ENCODE measurements at places on chromosomes 13 and 19.

DNA sequence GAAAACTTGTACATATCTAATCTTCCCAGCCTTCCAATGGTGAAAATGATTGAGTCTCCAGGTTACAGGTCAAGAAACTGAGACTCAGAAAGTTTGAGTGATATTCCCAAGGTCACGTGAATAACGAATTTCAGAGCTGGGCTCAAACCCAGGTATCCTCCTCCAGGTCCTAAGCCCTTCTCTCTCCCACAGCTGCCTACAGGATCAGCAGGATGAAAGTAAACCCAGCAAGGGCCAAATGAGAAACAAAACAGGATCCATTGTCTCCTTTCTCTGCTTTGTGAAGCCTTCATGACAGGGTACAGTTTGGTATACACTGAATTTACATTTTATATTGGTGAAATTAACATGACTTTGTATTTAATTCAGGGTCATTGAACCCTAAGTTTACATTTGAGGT is 208.1 kb downstream of the RBM26 start:
- DNase-seq, result no peak

DNA sequence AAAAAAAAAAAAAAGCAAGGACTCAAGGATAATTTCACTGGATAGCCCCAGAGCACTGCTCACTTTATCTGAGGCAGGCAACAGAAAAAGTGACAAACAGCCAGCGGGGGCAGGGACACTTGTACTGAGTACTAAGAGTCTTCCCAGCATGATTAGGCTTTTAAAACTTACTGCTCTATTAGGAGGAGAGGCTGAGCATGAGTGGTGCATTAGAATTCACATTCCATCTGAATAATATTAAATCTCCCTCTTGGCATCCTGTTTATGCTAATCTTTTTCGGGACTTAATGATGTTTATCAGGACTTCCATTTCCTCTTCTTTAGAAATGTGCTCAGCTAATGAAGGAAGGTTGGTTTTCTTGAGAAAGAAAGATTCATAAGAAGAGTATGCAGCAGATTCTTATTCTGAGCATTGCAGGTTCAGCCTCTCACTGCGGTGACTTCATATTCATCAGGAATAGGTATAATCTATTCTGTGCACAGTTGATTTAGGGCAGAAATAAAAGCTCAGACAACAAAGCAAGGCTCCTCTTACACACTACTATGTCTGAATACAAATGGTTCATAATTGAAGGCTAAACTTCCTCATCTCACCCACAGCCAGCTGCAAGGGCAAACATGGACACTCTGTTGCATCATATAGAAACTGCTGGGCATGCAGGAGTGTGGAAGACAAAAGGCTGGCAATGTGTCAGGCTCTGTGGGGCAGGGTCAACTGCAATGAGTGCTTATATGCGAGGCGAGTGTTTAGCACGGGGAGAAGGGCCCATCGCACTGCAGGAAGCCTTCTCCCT is 107.0 kb downstream of the KL start:
- DNase-seq, result no peak

DNA sequence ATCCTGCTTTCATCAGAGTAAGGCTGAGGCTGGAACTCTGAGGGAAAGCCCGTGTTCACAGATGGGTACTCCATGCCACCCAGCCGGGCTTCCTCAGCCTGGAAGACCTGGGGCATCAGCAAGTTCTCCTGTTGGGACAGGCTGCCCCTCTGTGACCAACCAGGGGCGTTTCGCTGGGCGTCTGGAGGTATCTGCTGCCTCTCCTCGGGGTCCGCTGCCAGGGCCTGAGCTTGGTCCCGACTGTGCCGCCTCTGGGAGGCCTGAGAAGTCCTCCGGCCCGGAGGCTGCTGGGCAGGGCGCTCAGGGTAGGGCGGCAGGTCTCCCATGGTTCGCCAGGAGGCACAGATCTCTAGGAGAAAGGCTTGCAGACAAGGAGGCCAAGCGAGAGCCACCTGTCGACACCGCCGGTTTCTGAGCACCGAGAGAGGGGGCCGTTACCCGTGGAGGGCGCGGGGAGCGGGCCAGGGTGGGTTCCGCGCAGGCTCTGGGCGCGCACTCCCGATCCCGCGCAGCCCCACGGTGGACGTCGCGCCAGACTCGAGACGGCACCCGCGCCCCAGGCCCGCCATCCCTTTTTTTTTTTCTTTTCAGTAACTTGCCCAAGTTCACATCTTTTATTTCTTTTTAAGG is at the start of gene RSPH6A:
TSS of gene RSPH6A (minus strand) at position 458 of the 630 bp plus-strand sequence. CDS start at position 326, 132 bp downstream.
- DNase-seq, result no peak

DNA sequence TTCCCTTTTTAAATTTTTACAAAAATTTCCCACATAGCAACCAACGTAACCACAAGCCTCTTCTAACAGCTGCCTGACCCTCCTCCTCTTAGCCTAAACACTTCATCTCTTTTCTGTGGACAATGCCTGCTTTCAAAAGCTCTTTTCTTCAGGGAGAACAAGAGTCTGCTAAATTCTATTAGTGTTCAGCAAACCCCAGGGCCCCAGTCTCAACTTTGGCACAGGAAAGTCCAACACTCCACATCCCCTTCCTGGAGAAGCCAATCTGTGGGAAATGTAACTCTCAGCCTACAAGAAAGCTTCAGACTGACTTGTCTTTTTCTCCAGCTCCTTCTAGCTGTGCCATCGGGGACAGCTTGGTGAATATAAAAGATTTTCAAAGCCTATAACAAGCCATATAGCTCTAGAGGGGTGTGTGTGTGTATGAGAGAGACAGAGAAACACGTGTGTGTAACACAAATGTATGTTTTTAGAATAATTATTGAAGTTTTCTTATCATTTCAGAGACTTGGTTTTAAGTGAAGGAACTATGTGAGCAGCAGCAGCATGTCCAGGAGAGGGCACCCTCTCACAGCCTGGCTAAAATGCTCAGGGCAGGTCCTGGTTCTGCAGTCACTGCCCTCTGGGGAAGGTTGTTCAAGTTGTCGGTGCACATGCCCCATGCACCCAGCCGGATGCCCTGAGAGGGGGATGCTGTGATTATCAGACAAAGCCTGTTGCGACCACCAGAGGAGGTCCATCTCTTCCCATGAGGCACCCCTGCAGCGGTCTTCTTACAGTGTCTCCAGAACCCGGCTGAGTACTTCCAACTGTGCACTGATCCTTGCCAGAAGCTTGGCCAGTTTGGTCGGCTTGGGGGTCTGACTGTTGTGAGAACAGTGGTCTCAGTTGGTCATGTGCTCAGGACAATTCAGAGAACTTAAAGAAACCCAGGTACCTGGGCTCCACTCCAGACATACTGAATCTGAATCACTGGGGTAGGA is 34.4 kb downstream of the CCDC70 start:
- DNase-seq, result no peak

DNA sequence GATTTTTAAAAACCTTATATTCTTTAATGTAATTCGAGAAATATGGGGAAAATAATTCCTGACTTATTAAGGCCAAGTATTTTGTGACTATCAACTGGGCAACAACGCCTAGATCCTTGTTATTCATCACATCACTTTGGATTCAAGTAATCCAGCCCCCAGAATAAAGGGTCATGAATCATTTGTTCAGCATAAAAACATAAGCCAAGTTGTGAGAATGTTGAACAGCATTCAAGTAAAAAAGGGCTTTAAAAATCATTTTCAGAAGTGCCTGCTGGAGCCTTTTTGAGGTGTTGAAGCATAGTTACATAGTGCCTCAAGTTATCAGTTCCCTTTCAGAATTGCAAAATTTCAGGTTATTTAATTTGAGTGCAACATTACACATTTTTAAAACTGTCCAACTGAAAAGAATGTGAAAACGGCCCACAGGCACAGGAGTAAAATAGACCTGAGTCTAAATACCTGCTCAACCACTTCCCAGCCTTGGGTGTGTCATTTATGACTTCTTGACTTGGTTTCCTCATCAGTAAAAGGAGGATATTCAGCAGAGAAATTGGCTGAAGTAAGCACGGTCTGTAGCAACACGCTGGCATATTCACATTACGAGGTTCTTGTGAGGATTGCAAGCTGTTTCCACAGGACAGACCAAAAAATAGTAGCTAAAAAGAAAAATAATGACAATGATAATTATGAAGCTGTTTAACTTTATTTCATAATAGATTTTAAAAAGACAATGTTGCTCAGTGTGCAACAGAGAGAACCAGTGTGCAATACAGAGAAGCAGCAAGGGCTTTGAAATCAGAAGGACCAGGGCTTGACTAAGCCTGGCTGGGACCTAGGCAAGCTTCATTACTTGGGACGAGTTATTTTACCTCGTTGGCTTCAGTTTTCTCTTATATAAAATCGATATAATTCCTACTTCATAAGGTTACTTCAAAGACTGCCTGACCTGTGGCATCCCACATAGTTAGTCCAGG is 56.6 kb downstream of the MBNL2 start:
- DNase-seq, result no peak

DNA sequence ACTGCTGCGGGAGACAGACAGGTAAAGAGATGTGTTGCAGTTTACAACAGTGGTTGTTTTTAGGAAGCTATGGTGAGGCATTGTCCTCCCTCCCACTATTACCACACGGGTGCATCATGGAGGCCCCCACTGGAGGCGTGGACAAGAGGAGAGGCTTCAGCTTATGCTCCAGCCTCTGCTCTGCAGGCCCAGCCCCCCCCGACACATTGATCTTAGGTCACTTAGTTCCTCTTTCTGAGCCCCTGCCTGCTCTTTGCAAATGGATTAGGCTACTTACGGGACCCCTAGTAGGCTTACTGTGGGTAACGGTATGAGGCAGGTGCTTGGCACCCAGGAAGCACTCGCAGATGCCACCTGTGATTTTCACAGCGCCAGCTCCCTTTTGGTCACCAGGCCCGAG is 123.9 kb downstream of the SLC7A1 start:
- DNase-seq, result no peak

- no peak for DNase-seq
These were observed 682 bp downstream of the PIK3R2 start for GRCh38 chr19:18153556-18154134.

GRCh38 chr13:71515744-71516038 is 351.3 kb downstream of the DACH1 start:
- DNase-seq, result no peak

- DNase-seq, result no peak
These were observed 444.0 kb upstream of the SGCG start for GRCh38 chr13:22736768-22737092.

DNA sequence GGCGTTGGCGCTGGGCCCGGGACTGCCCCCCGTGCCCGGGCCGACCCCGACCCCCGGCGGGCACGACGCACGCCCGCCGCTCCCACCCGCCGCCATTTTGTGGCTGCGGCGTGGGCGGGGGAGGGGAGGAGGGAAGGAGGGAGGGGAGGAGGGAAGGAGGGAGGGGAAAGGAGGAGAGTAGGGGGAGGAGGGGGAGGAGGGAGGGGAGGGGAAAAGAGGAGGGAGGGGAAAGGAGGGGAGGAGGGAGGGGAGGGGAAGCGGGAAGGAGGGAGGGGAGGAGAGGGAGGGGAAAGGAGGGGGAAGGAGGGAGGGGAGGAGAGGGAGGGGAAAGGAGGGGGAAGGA is at the start of gene BTBD2:
TSS of gene BTBD2 (minus strand) at position 107 of the 343 bp plus-strand sequence. CDS start at position 96, 11 bp downstream.
- peak; percentile 58 for DNase-seq

- no peak for DNase-seq
These were observed 131.0 kb downstream of the KLF5 start for GRCh38 chr13:73189776-73190175.

DNA sequence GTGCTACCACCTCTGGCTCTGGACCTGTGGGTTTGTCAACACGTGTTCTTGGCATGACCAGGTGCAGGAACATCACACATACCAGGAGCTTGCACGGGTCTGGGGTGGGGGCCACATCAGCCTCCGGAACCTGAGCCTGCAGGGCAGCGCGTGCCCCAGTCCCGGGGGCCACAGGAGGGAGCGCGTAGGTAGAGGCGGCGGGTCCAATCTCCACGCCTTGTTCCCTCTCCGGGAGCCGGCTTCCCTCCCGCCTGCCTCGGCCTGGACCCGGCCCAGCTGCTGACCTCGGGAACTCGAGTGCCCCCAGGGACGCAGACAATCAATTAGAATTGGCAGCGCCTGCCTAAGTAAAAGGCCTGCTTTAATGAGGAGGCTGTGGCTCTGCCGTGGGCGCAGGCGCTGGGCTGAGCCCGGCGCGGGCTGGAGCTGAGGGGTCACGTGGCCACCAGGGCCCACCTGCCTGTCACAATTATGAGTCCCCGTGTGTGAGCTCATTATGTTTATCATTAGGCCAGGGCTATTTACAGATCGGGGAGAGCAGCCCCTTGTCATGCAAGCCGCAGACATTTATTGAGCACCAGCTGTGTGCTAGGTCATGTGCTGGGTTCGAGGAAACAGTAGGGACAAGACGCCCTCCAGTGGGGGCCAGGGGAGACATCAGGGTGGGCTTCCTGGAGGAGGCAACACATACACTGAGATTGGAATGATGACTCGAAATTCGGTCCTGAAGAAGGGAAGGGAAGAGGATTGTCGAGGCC is 32.2 kb upstream of the TNFAIP8L1 start:
- DNase-seq, result no peak

DNA sequence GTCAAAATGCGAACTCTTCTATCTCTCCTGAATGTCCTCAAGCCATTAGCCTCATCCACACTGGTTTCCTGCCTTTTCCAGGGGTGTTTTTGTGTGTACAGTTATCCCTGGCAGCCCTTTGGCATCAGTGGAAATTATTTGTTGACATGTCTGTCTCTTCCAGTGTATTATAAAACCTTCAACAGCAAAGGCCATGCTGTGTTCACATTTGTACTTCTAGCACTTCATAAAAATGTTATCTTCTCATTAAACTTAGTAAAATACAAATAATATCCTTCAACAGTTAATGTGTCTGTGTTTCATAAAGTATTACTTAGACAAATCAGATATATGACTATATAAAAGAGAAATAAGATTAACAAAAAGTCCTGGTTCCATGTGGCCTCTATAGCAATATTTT is 359.5 kb upstream of the ARGLU1 start:
- DNase-seq, result no peak

GRCh38 chr19:30253581-30253996 is 118.6 kb upstream of the ZNF536 start:
- no peak for DNase-seq

- DNase-seq, result no peak
These were observed 46.6 kb downstream of the HTR2A start for GRCh38 chr13:46850214-46850613.

GRCh38 chr13:44195245-44195644 is 178.4 kb upstream of the SERP2 start:
- DNase-seq, result no peak

DNA sequence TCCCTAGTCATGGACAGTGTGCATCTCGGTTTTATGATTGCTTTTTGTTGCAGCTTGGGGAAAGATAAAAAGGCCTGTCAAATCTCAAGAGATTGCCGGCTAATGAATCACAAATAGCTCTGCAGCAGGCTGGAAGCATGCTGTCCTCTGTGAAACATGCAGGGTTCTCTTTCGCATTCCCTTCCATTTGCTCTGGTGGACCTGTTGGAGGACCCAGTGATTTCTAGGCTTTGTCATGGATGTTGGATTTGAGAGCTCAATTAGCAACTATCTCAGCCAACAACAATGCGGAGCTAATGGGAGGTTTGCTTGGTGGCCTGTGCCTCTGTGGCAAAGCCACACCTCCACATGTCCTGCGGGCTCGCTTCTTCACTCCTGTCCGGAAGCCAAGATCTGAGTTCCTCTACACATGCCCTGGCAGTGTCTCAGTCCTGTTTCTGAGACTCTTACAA is 418.1 kb upstream of the ARGLU1 start:
- DNase-seq, result no peak
